CD4-positive, alpha-beta T cell treated with Interleukin-21 for 1 hour (primary cell): ENCODE measurements at places on chromosomes 11 and 22.
A peak's percentile ranks its signal among the peaks of the same experiment; 100 is the strongest.

GRCh38 chr11:96023275-96023674 lies 99.4 kb upstream of the MTMR2 start:
- no peak for DNase-seq

- no peak for DNase-seq
These were observed 313.0 kb downstream of the BRD1 start for GRCh38 chr22:49514641-49515040.

GRCh38 chr22:38479096-38479837 lies 11.4 kb downstream of the KDELR3 start:
- DNase-seq, result no peak

- DNase-seq, result no peak
These were observed 1.4 kb downstream of the CCDC134 start for GRCh38 chr22:41801886-41802285.

DNA sequence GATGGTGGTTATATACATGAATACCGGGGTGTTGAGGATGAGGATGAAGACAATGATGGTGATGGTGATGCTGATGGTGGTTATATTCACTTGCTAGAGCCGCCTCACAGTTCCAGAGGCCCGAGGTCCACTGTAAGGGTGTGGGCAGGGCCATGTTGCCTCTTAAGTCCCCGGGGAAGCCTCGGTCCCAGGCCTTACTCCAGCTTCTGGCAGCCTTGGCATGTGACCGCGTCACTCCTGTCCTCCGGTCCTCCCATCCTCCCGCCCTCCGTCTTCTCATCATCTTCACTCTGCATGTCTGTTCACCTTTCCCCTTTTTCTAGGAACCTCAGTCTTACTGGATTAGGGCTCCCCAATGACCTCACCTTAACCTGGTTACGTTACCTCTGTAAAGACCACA lies 54.6 kb downstream of the IGLL1 start:
- DNase-seq, result no peak

DNA sequence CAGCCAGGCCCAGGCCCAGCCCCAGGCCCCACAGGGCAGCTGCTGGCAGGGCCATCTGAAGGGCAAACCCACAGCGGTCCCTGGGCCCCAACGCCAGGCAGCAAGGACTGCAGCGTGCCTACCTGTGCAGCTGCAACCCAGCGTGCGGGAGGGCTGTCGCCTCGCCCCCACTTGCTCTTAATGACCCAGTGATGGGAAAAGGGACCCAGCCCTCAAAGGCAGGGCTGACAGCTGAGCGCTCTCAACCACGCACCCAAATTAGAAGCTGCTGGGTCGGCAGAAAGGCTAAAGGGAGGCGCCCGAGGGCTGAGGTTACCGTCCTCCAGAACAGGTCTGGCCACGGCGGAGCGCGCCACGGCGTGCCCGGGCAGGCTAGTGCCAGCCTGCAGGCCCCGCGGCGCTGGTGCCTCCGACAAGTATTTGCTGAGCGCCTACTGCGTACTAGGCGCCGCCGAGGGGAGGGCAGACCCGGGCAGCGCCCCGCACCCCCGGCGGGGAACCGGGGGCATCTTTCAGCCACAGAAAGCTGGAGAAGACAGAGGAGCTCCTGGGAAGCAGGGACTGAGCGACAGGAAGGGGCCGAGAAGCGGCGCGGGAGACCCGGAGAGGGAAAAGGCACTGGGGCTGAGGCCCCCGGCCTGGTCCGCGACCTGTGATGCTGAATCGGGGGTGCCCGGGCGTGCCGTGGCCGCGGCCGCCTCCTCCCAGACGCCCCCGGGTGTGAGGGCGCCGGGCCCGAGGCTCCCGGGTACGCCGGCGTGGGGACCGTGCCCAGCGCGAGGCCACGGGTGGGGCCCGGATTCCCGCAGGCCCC lies 773 bp downstream of the HRAS start:
- peak; percentile 23 for DNase-seq

DNA sequence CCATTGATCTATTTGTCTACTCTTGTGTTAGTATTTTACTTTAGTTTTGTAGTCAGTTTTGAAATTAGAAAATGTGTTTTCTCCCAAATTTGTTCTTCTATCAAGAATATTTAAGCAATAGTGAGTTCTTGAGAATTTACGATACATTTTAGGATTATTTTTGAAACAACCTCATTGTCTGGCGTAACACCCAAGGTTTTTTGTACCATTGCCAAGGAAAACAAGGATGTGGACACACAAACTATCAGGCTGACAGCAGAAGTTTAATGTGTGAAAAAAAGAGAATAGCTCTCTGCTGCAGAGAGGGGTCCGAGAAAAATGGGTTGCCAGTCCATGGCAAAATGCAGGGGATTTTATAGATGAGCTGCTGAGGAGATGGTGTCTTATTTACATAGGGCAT lies 865.1 kb upstream of the CNTN5 start:
- DNase-seq, result no peak

DNA sequence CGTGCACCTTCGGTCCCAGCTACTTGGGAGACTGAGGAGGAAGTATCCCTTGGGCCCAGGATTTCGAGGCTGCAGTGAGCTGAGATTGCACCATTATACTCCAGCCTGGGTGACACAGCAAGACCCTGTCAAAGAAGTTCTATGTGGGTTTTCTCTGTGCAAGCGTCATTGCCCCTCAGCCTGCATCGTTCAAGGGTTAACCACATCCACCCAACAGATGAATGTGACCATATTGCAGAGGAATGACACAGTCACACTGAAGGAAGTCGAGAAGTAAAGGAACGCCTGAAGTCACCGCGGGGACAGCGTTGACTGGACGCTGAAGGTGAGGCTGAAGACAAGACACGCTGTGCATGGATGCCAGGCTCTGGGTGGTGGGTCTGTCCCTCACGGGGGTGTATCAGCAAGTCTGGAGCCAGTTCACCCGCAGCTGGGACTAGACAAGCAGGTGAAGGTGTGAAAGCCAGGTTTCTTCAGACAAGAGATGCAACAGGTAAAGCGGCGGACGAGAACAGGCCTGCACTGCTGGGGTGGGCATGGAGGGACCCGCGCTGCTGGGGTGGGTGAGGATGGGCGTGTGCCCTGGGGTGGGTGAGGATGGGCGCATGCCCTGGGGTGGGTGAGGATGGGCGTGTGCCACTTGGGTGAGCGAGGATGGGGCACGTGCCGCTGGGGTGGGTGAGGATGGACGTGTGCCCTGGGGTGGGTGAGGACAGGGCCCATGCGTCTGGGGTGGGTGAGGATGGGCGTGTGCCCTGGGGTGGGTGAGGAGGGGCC lies 36.5 kb upstream of the TOLLIP start:
- no peak for DNase-seq

GRCh38 chr22:50417411-50418210 lies 57.2 kb downstream of the SBF1 start:
- DNase-seq, result no peak

GRCh38 chr11:103944251-103944940 lies 92.0 kb upstream of the DDI1 start:
- DNase-seq, result no peak

DNA sequence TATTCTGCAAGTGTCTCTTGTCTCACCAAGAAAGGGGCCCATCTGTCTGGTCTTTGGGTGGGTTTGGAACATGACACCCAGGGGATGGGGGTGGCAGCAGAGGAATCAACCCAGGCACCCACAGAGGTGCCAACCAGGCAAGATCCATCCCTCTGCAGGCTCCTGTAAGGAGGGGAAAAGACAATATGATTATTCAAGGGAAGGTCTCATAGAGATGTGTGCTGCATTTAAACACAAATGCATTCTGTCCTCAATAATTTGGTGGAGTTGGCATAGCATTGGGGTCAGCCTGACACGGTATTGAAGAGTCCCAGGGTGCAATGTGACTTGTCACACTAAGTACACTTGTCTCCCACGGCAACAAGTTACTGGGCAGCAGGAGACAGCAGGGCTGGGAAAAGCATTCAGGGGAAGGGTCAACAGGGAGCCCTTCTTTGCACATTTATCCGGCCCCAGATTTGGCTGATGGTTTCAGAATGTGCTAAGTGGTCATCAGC lies 33.1 kb upstream of the SPON1 start:
- DNase-seq, result no peak

DNA sequence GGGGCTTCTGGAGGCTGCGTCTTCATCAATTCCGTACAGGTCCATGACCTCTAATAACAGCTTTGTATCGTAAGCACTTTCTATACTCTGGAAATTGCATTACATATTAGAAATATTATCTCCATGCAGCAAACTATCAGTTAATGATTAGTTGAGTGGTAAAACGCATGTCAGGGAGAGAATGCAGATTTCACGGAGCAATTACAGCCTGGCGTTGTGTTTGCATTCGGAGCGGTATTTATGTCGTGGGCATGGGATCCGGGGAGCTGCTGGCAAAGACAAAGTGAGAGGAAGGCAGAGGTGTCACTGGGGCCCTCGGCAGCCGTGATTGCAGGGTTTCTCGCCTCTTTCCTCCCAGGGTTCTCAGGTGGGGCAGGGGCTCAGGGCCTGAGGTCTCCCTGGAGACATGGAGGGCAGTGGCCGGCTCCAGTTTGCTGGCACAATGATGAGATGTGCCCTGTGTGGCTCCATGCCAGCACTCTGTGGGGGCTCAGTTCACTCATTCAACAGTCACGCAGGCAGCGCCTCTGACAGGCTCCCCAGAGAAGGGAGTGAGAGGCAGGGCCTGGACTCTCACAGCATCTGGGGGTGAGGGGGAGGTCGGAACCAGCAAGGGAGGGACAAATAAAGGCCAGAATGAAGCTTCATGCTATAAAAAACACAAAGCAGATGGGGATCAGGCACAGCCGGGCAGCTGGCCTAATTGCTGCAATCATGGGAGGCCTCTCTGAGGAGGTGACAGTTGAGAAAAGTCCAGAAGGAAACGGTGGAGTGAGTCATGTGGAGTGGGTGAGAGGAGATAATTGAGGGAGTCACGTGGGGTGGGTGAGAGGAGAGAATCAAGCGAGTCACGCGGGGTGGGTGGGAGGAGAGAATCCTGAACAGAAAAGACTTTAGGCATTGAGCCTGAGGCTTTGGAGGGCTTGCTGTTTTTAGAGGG lies 1002.7 kb downstream of the BRD1 start:
- no peak for DNase-seq

- no peak for DNase-seq
These were observed 668.2 kb upstream of the TENM4 start for GRCh38 chr11:80109031-80109430.

DNA sequence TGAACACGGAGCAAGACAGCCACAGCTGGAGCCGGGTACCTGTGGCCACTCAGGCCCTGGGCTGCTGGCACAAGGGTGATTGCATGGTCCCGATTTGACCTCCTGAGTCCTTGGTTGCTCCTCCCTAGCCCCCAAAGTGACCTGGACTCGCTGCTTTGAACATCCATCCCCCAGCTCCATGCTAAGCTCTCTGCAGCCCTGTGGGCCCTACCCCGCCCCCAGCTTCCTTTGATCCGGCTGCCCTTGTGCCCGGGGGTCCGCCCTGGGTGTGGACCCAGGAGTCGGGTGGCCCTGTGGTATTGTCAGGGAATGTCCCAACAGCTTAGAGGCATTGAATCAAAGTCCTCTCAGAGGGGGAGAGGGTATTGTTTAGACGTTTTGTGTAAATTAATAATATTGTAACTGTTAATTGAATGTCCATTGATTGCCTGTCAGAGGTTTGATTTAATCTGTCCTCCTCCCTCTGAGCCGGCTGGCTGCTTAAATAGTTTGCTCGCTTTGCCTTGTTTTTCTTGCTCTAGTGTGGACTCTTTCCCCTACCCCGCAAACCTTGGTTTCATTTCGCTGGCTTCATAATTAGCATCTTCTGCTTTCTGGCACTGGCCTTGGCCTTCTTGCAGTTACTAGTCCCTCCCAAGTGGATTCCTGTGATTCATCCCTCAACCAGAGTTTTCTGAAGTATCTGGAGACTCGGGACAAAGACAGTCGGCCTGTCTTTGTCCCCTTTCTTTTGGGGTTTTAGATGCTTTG lies 20.7 kb downstream of the GRIK4 start:
- no peak for DNase-seq

GRCh38 chr11:109648804-109649203 lies 226.8 kb downstream of the C11orf87 start:
- no peak for DNase-seq

- no peak for DNase-seq
These were observed 126.0 kb downstream of the SYN3 start for GRCh38 chr22:32932176-32932575.

GRCh38 chr22:19657252-19658056 lies 56.8 kb upstream of the SEPTIN5 start:
- DNase-seq, result no peak

DNA sequence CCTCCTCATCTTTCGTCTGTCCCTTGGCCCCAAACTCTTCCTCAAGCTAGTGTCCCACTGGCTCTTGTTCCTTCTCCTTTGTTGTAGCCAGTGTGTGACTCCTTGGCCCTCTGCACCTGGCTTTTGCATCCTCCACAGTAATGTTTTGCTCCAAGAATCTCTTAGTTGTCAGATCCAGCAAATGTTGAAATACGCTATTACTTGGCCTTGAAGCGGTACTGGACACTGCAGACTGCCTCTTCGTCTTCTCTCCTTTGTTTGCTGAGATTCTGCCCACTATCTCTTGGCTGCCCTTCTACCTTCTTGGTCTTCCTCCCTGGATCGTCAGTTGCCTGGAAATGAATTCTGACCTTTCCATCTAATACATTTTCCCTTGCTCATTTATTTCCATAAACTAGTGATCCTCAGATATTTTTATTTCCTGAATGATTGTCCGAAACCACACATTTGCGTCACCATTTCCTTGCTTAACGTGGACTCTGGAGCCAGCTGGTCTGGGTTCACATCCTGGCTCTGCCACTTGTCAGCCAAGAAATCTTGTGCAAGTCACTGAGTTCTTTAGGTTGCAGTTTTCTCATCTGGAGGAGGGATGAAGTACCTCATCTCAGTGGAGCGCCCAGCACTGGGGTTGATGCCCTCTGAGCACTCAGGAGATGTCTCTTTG lies 113.6 kb downstream of the LDLRAD3 start:
- DNase-seq, result no peak

DNA sequence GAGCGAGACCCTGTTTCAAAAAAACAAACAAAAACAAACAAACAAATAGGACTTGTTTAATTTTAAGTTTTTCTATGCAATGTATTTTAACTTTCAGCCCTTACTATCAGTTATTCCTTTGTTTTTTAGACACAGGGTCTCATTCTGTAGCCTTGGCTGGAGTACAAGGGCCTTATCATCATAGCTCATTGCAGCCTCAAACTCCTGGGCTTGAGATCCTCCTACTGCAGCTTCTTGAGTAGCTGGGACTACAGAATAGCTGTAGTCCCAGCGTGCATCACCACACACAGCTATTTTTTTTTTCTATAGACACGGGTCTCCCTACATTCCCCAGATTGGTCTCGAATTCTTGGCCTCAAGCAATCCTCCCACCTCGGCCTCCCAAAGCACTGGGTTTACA lies 44.5 kb downstream of the PIK3C2A start:
- no peak for DNase-seq
